PC-9 (cell line): ENCODE measurements at places on chromosomes 2 and 18.

- no peak for DNase-seq
Observed at GRCh38 chr2:127589841-127590240, 54.4 kb downstream of the MYO7B start.

- DNase-seq: no peak
Observed at GRCh38 chr18:55838841-55839240, 250.8 kb upstream of the TCF4 start.

- DNase-seq: no peak
Observed at GRCh38 chr18:45197526-45197970, 417.7 kb upstream of the SLC14A2 start.

DNA sequence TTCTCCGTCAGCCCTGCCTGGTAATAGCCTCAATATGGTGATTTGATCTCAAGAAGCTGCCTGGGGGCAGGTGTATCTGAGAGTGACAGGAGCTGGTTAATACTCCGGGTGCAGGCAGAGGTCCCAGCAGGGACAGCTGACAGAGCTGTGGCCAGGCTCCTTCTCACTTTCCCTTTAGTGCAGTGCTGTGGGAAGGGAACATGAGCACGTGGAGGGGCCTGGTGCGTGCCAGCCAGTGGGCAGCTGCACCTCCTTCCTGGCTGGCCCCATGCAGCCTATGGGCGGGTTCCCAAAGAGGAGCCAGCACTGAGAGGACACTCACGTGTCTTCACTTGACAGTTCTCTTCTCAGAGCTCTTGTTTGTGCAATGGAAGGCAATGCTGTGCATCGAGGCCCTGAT lies 9.1 kb downstream of the CNNM4 start:
- DNase-seq: no peak

DNA sequence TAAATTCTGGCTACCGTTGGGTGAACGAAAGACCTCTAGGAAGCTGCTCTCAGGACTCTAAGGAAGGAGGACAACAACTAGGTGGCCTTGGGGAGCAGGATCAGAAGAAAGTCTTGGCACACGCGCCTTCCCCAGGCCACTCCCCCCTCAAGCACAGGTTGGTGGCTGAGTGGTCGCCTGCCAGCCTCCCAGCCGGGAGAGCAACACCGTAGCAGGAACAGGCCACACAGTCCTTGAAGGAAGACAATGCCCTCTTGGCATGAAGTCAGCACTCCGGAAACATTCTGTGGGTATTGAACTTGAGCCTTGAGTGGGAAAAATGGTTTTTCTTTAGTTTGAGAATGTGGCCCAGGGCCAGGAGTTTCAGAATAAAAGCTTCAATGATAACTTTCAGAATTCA lies 87.4 kb upstream of the AGAP1 start:
- no peak for DNase-seq

DNA sequence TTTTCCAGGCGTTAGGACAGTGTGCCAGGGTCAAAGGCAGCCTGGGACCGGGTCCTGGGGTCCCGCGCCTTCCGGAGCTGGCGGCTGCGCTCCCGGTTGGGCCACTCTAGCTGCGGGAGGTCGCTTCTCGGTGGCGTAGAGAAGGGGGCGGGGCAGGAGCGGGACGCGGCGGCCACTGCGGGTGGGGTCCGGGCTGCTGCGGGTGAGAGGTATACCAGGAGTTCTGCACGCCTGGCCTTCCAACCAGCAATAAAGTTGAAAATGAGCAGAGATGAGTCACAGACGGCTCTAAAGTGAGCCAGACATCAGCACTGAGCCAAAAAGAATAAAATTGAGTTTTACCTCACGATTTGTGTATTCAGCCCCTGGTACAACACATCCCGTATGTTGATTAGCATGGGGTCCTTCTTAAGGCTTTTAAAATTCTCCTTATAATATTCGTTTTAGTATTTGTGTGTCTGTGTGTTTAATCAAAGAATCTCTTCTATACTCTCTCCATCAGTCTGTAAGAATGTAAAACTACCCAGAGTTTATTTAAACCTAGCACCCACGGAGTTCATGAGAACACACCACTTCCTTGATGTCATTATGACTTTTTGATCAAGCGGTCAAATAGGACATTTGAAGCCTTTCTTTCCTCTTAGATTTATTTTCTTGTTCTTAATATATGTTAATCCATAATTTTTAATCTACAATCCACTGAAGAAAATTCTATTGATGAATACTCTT lies at the start of gene C1GALT1C1L:
TSS of gene C1GALT1C1L (minus strand) at position 108 of the 729 bp plus-strand sequence. CDS start at position 1, 107 bp downstream.
- peak; percentile 76 for DNase-seq

DNA sequence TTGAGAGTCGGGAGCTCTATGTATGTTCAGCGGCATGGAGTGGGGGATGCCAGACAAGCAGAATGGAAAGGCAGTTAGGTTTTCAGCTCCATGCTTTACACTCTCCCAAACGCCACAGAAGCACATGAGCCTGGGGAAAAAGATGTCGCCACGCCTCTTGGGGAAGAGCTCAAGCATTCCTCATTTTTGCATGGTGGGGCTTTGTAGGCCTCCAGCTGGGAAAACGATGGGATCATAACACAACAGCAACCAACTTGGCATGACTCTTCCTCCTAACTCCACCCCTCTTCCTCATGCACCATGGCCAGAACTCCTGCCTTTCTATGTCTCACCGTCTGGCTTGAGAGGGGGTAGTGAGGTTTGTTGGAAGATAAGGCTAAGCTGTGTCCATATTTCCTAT lies 102.6 kb downstream of the PAX3 start:
- DNase-seq: no peak

DNA sequence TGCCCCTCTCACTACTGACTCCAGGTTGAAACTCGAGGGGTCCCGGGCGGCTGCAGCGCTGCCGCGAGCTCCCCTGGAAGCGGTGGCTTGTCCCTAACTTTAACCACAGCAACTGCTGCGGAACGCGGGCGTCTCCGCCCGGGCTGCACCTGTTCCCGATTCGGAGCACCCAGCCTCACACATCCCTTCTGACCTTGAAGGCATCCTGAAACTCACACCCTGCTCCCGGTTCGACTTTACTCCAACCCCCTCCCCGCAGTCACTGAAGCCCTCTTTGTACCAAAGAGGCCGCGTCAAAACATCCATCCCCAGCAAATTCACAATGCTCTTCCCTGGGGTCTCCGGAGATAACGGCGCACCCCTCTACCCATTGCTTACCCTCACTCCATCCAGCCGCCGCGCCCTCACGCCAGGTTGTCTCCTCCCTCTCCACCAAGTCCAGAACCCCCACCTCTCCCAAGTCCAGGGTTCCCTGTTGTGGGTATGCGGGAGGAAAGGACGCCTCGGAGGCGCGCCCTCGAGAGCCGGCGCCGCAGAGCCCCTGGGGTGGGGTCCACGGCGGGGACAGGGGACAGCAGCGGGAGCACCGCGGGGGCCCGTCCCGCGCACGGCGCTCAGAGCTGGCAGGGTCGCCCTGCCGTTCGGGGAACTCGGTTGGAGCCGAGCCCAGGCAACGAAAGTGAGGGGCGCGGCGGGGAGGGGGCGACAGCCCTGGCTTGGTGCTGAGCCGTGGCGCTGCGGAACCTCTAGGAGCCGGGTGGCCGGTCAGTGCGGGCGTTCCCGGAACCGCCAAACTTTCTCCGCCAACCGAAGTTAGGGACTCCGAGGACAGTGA lies 934 bp downstream of the MYO5B start:
- DNase-seq: no peak

DNA sequence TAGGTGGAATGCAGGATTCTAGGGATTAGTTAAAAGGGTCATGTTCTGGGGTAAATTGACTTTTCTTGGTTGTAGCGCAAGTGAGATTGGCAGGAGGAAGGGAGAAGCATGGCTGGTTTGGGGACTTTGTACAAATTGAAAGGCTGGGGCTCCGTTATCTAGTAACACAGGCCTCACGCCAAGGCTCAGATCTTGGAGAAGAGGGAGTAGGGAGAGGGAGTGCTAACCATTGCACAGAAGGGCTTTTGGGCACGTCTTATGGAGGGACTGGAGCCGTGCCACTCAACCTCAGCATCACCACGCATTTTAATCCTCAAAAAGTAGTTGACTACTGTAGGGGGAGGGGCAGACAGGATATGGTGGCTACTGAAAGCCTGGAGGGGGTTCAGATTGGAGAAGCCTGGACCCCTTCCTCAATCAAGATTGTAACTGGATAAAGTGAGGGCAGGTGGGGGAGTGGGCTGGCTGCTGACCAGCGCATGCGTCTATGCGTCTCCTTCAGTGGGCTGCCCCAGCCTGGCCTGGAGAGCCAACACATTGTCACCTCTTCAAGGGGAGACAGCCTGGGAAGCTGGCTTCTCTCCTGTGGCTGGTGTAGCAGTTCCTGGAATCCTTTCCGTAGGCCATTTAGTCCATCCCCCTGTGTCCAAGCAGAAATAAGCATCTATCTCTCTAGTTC lies 14.3 kb downstream of the IGFBP5 start:
- no peak for DNase-seq

DNA sequence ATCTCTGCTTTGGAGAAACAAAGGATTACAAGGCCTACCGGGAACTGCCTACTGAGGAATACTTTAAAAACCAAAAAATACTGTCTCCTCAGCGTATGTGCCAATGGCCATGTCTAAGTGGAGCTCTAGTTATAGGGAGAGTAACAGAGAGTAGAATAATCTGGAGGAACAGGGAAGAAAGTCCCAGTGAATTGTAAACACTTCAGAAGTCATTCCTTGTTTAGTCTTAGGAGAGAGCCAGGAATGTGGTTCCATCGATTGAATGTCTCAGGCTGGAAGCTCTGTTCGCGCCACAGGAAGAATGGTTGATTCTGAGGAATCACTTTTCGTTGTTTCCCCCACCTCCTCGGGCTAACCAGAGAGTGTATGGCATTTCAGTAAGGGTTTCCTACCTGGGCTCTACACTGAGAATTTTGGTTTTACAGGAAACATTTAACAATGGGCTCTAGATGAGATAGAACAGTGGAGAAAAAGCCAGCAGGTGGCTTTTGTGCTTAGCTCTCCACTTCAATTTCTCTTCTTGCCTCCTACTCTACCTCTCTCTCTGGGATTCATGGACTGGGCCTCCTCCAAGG lies 88.7 kb downstream of the ACVR1 start:
- no peak for DNase-seq

DNA sequence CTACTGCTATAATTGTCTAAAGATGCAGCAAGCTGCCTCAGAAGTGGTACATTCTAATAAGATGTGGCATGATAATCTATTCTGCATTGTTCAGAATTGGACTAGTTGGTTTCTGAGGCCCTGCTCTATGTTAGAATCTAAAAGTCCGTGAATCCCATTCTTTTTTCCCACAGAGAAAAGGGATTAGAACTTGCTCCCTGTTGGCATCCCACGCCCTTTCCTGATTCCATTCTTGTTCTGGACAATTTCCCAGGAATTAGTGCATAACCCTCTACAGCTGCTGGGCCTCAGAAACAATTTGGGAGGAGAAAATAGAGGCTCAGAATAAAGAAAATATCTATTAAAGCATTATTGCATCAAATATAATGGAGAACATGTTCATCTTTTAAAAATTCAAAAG lies 282.7 kb downstream of the NRXN1 start:
- no peak for DNase-seq

- DNase-seq: no peak
Observed at GRCh38 chr2:203580844-203581243, 45.7 kb upstream of the RAPH1 start.

DNA sequence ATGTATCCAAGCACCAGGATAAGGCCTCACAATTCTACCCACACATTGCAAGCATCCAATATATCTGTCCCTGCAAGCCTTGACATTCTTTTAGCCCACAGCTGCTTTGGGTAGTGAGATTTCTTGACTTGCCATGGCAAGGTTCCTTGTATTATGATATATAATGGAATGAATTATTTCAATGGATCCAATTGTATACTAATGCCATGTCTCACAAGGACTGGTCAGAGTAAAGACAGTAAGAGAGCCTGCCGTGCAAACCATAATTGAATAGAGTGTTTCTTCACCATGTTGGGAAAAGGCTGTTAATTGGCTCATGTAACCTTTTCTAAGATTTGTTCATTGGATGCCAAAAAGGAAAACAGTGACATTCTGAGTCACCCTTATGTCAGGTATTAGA lies 64.3 kb upstream of the RBBP8 start:
- DNase-seq: no peak

GRCh38 chr2:105103481-105103880 lies 65.6 kb downstream of the MRPS9 start:
- no peak for DNase-seq

- DNase-seq: no peak
Observed at GRCh38 chr2:206083602-206084438, 2.2 kb downstream of the INO80D start.
